NCI-H146 (cell line): ENCODE measurements at places on chromosomes 5 and 9.
A peak's percentile ranks its signal among the peaks of the same experiment; 100 is the strongest.

DNA sequence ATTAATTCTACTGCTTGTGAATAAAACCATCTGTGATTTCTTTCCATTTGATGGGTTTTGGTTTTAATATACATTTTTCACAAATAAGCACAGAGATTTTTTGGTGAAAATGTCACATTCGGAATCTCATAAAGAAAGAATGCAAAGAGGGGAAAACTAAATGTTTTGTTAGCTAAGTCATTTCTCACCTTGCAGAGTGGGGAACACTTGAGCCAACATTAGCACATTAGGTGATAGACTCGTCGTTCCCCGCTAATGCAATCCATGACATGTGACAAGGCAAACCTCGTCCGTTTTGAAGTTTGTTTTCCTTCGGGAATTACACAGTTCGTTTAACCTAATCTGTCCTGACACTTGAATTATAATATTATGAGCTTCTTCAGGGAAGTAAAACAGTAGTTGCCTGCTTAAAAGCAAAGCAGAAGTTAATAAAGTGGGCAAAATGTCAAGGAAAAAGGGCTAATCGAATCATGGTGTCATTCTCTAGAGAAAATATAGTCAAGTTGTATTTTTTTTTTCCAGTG lies 95.8 kb upstream of the LMX1B start:
- no peak for DNase-seq

- no peak for DNase-seq
Observed at GRCh38 chr5:1520791-1521453, 2.8 kb downstream of the LPCAT1 start.

DNA sequence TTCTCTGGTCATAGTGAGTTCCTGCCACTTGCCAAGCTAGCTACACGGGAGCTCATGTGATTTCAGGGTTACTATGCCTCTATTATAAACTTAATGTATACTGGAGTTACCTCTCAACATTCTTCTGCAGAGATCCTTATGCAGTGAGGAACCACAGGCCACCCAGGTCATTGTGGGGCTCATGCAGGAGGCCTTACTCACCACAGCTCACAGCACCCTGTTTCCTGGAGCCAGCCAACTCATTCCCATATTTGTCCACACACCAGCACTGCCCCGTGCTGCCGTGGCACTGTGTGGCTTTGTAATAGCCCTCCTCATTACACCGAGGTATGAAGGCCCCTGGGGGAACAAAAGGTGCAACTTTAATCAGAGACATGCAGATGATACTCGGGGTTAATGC lies 520.0 kb downstream of the SPOCK1 start:
- no peak for DNase-seq

DNA sequence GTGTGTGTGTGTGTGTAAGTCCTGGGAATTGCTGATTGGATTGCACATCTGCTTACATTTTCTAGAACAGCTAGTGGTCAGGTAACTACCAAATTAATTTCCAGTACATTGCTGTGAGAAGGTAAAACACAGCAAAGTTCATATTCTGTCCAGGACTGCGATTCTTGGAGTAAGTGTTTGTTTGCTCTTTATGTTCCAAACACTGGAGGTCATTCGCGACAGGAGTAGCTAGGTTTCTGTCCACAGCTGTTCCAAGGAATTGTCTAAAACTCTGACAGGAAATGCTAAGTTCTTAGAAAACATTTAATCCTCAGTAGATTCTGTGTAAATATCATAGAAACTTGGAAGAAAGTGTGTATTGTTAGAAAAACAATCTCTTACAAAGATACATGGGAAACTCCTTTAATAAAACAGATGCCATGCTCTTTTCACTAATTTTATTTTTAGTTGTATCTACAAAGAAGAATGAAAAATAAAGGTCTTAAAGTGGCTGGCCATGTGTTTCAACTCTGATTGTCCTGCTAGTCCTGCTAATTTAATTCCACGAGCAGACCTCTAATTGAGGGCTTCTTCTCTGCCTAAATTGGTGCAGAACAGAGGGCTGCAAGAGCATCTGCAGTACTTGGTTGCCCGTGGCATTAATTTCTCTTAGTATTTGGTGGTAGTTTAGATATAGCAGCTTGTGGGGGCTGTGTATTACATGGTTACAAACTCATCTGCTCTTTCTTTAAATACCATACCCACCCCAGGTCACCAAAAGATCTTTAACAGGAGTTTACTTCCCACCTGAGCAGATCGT lies 464.5 kb downstream of the RASEF start:
- DNase-seq: peak; percentile 9

- peak; percentile 89 for DNase-seq
Observed at GRCh38 chr9:127980706-127981558, at the start of gene EEIG1. Gene EEIG1 (minus strand): TSS chr9:127980989. CDS start chr9:127980137, 852 bp downstream.
